ENCODE measurements at places on chromosomes 11 and 22.
A peak's percentile ranks its signal among the peaks of the same experiment; 100 is the strongest.

GRCh38 chr11:849951-850774, 7.5 kb downstream of the TSPAN4 start:
- no peak for DNase-seq

DNA sequence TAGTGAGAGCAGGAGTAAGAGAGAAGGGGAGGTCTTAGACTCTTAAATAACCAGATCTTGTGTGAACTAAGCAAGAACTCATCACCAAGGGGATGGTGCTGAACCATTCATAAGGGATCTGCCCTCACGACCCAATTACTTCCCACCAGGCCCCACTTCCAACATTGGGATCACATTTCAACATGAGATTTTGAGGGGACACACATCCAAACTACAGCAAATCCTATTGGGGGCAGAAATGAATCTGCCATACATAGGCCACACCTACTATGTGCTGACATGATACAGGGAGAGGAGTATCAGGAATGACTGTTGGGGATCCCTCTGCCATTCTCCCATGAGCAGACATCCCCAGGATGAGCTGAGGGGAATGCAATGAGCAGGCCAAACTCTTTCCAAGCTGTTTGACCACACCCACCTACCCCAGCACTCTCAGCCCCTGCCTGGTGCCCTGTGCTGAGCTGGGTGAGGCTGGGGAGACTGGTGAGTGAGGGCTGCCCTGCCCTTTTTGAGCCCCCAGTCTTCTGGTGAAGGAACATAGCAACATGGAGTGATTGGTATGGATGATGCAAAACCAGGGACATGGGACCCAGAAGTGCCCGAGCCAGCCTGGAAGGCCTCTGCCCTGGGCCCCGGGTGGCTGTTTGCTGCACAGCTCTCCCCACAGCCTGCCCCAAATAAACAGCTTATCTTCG, 1.2 kb upstream of the GTSE1 start:
- no peak for DNase-seq

- no peak for DNase-seq
These were observed 450.1 kb upstream of the LUZP2 start for GRCh38 chr11:24046731-24047130.

GRCh38 chr11:71305041-71305440, 52.7 kb upstream of the SHANK2 start:
- DNase-seq, result no peak

- no peak for DNase-seq
These were observed 21.2 kb upstream of the B3GAT1 start for GRCh38 chr11:134433251-134433650.

- peak; percentile 29 for DNase-seq
These were observed 88.7 kb upstream of the TIMP3 start for GRCh38 chr22:32712644-32713355.

GRCh38 chr11:6351782-6352382, 31.6 kb upstream of the CAVIN3 start:
- no peak for DNase-seq

DNA sequence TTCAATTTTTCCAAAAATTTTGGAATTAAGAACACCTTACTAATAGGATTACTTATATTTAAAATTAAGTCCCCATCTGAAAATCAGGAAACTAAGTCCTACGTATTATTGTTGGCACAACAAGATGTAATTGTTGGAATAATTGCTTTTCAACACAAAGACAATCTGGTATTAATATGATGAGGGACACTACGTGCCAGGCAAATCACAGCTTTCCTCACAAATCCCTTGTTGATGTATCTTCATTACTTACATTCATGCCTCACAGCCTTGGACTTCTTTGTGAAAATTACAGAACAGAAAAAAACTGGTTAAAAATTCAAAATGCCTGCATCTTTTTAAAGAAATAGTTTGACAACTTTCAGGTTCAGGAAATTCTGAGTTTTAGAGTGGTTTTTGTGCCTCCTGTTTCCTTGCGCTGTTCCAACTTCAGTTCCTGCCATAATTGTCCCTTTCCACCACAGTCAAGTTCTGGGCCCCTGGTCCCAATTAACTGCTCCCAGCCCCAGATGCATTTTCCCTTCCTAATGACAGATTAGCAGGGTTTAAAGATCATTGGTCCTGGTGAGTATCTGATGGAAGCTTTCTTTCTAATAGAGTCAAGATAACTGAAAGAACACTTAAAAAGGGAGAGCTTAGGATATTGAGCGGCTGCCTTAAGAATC, 23.3 kb upstream of the CCDC34 start:
- DNase-seq, result no peak

All from GM03348 (cell line).